ENCODE measurements at places on chromosomes 12 and 14. TPM values are rescaled to one million over a fixed set of nuclear protein-coding genes. Genes with fewer than 3 reads are reported as not detected.

The GSC gene
- total RNA-seq, result not detected

The KLRB1 gene
- total RNA-seq, result not detected

- DNase-seq, result no peak
- no peaks in the 10 kb centered on the region for H3K27me3 ChIP-seq
- H3K4me1 ChIP-seq, result no peaks in the 10 kb centered on the region
- H3K27ac ChIP-seq, result no peak overlapping the region
These were observed 80.9 kb downstream of the ABCD2 start for GRCh38 chr12:39538679-39539104.

- no peak for DNase-seq
- H3K36me3 ChIP-seq, result no peaks in the 10 kb centered on the region
- H3K27ac ChIP-seq, result no peak overlapping the region
- H3K27me3 ChIP-seq, result no peaks in the 10 kb centered on the region
- H3K4me3 ChIP-seq, result no peak overlapping the region
These were observed 16.6 kb upstream of the PLEK2 start for GRCh38 chr14:67428501-67429031.

DNA sequence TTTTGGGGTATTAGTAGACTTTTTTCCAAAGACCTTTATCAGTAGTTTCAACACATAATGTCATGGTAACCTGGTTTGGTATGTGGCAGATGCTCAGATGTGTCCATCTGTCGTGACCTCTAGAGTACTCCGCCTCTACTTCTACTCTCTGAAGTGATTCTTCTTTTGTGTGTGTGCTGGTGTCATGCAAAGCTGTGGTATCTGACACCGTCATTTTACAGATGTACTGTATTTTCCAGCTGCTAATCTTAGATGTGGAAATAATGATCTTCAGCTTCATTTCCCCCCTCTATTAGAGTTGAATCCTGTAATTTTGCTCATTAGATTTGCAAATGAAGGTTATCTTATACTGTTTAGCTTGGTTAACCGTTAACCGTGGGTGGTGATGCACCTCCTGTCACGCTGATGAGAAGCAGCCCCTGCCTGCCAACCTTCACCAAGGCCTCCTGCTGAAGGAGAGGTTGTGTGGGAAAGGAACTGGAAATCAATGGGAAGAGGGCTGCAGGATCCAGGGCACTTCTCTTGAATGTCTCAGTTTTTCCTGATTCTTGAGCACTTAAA, 222.4 kb upstream of the AMIGO2 start:
- no peak for DNase-seq
- H3K27ac ChIP-seq, result no peak overlapping the region
- H3K4me3 ChIP-seq, result no peak overlapping the region
- no peaks in the 10 kb centered on the region for H3K27me3 ChIP-seq
- H3K36me3 ChIP-seq, result no peaks in the 10 kb centered on the region

- H3K4me1 ChIP-seq, result no peaks in the 10 kb centered on the region
- H3K4me3 ChIP-seq, result no peak overlapping the region
- H3K36me3 ChIP-seq, result no peaks in the 10 kb centered on the region
- no peak for DNase-seq
These were observed 133.2 kb downstream of the ANO4 start for GRCh38 chr12:100927826-100928225.

GRCh38 chr12:79373896-79374499, 316.8 kb downstream of the PAWR start:
- no peaks in the 10 kb centered on the region for H3K4me1 ChIP-seq
- no peak overlapping the region for H3K4me3 ChIP-seq
- H3K36me3 ChIP-seq, result no peaks in the 10 kb centered on the region
- no peaks in the 10 kb centered on the region for H3K27me3 ChIP-seq
